ENCODE measurements at places on chromosomes 5 and 9.

DNA sequence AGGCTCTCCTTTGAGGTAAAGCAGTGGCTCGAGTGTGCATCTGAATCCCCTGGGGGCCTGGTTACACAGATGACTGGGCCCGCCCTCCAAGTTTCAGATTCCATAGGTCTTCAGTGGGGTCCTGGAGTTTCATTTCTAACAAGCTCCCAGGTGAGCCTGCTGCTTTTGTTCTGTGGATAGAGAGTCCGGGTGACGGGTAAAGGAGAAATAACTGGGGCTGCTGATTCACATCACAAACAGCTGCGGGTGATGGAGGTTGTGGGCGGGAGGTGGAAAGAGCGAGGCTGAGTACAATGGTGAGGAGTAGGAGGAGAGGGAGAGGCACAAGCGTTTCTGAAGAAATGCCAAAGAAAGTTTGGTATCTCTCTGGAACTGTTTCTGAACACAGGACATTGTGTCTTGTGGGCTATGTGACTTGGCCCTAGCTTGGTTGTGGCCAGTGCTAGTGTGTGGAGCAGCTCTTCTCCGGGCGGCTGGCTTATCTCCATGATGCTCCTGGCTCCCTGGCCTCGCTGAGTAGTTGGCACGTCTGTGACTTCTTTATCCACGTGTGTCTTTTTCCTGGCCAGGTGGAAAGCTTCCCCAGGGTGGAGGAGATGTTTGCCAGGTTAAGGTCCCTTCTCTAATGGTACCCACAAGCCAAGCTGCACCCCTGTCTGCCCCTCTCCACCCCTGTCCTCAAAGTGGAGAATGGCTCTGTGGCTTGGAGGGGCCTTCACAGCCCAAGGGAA is 61.7 kb downstream of the HSPA4 start:
- DNase-seq: no peak

GRCh38 chr9:1100945-1101344 is 50.8 kb downstream of the DMRT2 start:
- peak; percentile 73 for DNase-seq

DNA sequence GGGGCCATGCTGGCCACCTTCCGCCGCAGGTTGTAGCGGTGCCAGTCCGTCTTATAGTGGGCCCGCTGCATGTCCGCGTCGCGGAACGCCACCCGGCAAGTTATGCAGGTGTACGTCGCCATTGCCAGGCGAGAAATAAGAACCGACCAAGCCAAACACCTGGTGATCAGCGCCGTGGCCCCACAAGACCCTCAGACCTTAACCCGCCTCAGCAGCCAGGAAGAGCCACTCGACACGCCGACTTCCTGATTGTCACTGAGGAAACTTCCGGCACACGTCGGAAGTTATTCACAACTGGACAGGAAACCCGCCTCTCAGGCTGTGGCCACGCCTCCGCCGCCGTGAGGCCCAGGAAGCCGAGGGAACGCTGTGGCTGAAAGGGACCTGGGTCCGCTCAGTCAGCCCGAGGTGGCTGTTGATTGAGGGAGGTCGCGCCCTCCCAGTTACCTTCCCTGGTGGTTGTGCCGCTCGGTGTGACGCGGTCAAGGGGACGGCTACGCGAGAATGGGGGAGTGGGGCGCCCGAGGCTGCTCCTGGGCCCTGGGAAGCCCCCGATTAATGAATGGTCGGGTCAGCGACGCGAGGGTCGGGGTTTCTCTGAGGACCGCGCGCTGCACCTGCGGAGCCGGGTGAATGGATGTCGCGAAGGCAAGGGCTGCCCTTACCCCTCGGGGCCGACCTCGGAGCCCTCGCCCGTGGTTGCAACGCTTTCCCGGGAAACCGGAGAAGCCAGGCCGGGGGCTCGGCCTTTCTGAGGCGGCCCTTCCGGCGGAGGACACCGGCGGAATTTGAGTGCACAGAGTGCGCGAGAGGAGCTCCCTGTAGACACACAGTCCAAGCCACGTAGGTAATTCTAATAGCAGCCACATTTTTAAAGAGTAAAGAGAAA is at the start of gene ZNF622:
TSS of gene ZNF622 (minus strand) at position 257 of the 889 bp plus-strand sequence. CDS start at position 122, 135 bp downstream.
- peak; percentile 95 for DNase-seq

DNA sequence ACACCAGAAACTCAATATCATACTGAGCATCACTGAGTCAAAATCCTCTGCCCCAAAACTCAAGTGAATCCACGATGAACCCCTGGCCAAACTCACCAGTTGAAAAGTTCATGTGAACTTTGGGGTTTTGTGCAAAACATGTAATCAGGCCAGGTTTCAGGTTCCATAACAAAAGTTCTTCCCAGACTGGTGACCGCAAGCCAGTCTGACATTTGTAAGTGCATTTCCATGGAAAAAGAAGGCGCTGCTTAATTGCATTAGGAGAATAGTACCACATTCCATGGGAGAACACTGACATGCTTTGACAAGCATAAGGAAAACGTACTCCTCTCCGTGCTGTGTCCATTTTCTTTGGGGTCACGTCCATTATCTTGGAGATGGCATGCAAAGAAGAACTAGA is 567.0 kb downstream of the BNC2 start:
- no peak for DNase-seq

DNA sequence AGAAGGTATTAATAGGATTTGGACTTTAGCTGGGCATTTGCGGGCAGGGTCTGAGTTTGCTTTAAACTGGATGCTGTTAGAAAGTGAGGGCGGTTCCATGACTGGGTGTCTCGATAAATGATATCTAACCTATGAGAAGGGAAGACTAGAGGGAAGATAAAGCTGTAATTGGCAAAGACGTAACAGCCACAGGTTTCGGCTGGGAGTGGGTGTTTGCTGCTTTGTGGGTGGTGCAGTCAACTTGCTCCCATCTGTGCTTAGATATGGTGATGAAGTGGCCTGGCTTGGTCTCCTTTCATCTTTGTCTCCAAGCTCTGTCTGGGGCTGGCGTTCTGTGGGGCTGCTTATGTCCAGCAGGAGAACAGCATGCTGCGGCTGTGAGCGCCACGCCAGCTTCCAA is 23.3 kb downstream of the OR2V1 start:
- no peak for DNase-seq

DNA sequence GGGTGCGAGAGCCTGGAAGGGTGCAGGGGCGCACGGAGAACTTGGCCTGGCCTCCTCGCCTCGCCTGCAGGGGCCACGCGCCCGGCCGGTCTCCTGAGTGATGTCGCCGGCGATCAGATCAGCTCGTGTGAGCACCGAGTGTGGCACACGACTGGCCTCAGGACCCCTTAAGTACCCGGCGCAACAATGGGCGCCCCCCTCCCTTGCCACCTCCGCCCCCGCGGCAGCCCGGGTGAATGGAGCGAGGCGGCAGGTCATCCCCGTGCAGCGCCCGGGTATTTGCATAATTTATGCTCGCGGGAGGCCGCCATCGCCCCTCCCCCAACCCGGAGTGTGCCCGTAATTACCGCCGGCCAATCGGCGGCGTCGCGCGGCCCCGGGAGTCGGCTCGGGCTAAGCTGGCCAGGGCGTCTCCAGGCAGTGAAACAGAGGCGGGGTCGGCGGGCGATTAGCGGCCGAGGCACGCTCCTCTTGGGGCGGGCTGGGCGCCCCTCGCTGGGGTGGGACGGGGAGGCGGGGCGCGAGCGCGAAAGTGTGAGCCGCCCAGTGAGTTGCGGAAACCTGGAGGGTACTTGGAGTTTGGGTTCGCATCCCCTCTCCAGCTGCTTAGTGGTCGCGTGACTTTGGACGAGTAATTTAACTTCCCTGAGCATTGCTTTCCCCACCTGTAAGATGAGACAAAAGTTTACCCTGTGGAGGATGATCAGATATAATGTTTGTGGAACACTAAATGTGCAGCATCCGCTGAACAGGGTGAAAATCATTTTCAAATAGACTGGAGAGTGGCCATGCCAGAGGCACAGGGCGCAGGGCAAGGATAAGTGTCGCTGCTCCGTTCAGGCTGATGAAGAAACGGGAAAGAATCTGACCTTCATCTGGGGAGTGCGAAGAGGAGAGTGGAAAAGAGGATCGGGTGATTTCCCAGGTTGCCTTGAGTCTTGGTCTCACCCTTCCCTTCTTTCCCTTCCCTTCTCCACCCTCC is at the start of gene NEUROG1:
TSS of gene NEUROG1 (minus strand) at position 145 of the 982 bp plus-strand sequence. CDS start 274 bp downstream, outside the sequence.
- peak; percentile 30 for DNase-seq

- no peak for DNase-seq
These were observed 390.4 kb downstream of the TLE4 start for GRCh38 chr9:79962150-79962549.

GRCh38 chr9:6672118-6672517 is 26.6 kb upstream of the GLDC start:
- no peak for DNase-seq

GRCh38 chr5:39505363-39505762 is 80.6 kb upstream of the DAB2 start:
- no peak for DNase-seq

GRCh38 chr9:113612828-113613227 is 149.3 kb downstream of the RGS3 start:
- DNase-seq: no peak

GRCh38 chr5:111016801-111017200 is 54.7 kb upstream of the TSLP start:
- DNase-seq: no peak

DNA sequence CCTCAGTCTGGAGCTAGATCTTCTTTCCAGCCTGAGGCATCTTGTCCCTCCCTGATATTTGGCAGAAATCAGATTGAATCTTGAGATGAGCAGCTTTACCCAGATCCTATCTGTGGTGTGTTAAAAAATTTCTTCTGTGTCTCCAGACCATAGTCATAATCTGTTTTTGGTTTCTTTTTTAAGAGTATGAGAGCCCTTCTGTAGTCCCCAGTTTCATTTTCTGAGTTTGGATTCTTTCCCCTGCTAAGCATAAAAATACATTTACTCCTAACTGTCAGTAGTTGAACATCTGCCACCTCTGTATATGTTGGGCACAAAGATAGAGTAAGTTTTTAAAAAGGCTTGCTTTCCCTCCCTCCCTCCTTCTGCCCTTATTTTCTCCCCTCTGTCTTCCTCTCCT is 137.7 kb downstream of the CNTLN start:
- no peak for DNase-seq

DNA sequence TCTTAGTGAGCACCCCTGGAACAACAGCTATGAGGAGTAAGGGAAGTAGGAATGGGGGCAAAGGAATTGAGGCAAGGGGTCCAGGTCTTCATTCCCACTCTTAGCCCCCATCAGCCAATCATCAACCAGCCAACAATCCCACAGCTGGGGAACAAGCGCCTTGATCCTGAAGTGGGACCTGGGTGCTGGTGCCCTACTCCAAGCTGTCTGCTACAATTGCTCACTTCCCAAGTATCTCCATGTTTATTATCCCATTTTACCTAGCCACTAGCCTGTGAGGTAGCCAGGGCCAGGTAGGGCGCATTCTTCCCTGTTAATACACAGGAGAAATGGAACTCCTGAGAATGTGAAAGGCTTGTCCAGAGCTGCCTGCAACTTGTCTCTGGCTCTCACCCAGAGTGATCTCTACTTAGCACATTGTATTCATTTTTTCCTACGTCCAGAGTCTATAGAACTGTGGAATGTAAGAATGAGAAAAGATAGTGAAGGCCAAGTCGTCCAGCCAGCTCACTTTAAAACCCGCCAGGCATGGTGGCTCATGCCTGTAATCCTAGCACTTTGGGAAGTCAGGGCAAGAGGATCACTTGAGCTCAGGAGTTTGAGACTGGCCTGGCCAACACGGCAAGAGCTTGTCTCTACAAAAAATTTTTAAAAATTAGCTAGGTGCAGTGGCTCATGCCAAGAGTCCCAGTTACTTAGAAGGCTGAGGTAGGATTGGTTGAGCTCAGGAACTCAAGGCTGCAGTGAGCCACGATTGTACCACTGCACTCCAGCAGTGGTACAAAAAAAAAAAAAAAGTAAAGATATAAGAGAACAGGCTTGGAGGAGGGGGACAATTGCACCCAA is 6.2 kb upstream of the DNAJC18 start:
- DNase-seq: no peak

DNA sequence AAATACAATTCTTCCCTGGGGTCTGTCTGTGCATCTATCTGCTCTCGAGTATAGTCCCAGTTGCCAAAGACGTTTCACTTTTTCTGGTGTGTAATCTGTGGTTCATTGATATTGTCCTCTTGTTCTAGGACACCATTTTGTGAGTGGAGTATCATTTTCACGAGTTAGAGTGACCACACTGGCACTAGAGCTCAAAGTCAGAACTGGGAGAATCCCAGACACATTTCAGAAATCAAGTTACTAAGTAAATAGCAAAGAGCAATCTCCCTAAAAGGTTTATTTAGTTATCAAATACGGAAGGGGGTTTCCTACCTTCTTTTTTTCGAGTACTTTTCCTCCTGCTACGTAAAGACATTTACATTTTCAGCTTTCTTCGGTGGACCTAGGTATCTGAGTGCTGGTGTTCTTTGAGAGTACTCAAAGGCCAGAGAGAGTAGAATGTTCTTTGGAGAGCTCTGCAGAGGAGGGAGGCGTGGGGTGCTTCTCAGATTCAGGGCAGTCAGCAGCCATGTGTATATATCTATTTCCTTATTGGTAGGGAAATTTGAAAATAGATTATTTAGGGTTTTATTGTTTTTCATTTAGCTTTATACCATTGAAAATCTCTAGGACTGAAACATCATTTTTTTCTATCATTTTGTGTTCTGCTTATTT is 8.9 kb upstream of the HSPA9 start:
- DNase-seq: no peak

DNA sequence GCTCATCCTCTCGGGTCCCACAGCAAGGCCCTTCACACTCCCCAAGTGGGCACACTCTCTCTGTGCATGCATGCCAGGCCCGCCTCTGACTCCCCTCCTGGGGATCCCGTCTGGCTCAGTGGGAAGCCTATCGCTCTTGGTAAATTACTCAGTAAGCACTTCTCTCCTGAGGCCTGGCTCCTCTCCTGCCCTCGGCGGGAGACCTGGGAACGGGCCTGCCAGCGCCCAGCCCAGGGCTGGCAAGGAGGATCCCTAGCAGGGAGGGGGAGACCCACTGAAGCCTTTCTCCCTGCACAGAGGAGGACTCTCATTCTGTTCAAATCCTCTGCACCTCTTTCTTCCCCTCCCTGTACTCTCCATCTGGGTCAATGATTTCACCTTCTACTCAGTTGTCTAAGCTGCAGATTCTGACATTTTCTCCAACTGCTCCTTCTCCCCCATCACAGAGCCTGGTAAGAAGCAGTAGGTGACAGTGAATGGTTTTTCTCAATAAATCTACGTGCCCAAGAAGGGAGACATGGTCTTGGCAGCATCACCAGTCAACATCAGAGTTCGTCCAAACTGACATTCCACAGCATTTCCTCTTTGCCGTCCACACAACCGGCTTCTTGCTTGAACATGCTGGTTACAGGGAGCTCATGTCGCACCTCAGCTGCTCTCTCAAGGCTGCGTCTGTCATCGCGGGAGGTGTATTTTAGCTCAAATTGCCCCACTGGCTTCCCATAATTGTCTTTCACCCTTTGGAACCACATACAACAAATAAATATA is 81.9 kb downstream of the GPR21 start:
- no peak for DNase-seq

- no peak for DNase-seq
These were observed 236.1 kb downstream of the DNAH5 start for GRCh38 chr5:13708432-13708831.

DNA sequence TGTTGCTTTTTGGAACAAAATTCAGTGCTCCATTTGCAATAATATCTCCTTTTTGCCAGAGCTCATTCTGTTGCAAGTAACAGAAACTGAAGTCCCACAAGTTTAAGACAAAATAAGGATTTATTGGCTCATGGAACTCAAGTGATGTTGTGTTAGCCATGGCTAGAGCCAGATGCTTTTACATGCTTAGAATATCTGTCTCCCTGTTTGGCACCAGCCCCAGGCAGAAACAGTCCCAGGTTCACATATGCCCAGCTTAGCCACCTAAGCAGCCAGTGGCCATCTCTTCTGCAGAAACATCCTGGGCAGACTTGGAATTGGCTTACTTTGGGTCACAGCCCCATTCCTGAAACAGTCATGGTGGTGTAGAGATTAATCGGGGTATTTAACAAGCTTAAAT is 540.9 kb upstream of the SGCD start:
- no peak for DNase-seq

- DNase-seq: no peak
These were observed 33.0 kb downstream of the CAMK2A start for GRCh38 chr5:150256410-150257064.

All from NCI-H1930 (cell line).